ENCODE measurements at places on chromosomes 16 and 17.

GRCh38 chr16:81730090-81731051 is 48.7 kb upstream of the PLCG2 start:
- peak; percentile 61 for DNase-seq

GRCh38 chr16:373848-374615 is 3.7 kb upstream of the MRPL28 start:
- DNase-seq, result no peak

GRCh38 chr16:50386774-50387173 is 18.0 kb upstream of the BRD7 start:
- DNase-seq, result no peak

GRCh38 chr17:45369421-45369820 is 52.6 kb upstream of the MAP3K14 start:
- no peak for DNase-seq

DNA sequence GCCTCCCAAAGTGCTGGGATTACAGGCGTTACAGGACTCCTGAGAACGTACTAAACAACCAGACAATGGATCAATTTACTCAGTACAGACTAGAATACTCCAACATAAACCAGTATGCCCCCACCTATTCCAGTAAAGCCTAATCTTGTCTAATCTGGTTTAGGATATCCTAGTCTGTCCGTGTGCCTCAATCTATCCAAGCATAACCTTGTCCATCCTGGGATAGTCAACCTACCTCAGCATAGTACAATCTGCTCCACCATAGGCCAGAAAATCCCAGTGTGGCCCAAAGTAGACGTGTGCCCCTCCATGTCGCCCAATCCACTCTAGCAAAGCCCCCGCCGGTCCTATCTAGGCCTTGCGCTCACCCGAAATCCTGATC is 625 bp downstream of the DVL2 start:
- DNase-seq, result no peak

DNA sequence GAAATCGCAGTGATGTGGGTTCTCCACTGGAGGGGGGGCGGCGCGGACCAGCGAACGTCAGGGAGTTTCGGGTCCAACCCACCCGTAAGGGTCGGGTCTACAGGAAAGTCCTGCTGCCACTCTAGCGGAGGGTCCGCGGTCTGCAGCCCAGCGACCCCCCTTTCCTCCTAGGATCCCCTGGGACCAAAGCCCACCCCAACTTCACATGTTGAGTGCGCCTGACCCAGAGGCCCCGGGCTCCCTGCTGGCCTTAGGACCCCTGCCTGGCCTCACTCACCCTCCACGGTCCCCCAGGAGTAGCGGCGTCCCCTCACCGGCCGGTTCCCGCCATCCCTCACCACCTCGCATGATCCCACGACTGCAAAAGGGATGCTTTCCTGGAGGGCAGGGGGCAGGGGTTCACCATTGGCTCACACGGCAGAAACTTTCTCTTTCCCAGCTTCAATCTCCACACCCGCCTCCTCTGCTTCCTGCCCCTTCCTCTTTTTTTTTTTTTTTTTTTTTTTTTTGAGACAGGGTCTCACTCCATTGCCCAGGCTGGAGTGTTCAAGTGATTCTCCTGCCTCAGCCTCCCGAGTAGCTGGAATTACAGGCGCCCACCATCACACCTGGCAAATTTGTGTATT is 3.1 kb downstream of the SEPTIN1 start:
- no peak for DNase-seq

GRCh38 chr16:19555938-19556771 is 652 bp downstream of the VPS35L start:
- peak; percentile 23 for DNase-seq

DNA sequence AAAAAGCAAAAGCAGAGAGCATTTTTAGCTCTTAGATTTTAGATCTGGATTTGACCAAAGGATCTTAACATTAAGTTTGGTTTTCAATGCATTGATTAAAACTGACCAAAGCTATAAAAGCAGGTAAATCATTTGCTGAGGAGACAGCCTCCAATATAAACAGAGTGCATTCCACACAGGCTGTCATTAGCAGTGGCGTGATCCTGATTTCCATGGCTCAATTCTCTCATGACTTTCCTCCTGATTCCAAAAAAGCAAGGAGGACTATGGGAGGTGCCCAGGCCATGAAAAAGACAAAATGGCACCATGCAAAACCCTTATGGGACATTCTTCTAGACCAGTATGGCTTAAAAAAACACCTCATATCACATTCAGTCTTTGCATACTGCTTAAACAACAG is 53.5 kb downstream of the PARN start:
- DNase-seq, result no peak

DNA sequence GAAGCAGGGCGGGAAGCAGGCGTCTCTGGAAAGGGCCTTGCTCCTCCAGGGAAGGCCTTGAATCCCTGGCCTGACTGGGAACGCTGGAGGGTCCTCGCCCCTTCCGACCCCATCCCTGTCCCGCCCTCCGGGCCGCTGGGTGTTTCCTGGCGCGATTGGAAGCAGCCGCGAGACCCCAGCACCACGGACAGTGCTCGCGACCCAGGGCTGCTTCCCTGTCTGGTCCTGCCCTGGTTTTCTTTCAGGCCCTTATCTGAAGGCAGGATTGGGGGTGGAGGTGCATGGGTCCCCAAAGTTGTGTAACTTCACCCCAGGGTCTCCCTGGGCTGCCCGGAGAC is 2.1 kb downstream of the MGAT5B start:
- DNase-seq, result no peak

DNA sequence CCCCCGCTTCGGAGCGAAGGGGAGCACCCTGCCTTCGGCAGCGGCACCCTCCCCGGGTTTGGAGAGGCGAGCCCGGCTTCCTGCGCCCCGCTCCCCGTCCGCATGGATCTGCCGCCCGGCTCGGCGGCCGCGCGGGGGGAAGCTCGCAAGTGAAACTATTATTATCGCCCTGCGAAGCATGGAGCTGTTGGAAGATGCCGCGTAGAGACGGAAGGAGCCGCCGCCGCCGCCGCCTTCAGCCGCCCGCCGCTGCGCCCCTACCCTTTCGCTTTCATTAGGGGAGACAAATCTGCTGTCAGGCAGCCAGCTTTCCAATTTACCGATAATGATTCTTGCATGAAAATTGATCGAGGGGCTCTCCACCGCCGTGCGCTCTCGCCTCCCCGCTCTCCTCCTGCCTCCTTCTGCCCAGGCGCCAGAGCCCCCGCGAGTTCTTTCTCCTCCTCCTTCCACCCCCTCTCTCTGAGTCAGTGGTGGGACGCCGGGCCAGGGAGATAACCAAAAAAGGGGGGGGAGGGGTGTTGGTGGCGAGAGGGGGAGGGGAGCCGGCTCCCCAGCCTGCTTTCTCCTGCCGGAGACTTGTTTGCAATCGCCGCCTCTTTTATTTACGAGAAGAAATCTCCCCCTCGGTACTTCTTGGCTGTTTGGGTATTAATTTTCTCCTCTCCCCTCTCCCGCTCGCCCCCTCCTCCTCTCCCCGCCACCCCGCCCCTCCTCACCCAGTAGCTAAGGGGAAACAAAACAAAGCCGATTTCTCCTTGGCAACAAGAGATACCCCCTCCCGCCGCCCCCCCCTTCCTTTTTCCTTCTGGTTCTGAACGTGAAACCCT is 58.0 kb upstream of the GSE1 start:
- peak; percentile 56 for DNase-seq

All from activated naive CD4-positive, alpha-beta T cell treated with anti-CD3 and anti-CD28 coated beads, Interleukin-2, amount 50 U/mL, for 72 hours (primary cell).